Stimulated activated CD4-positive, alpha-beta T cell treated with anti-CD3 and anti-CD28 coated beads, Interleukin-2, amount 100 ng/mL, for 24 hours (primary cell): ENCODE measurements at places on chromosomes 16 and 17.
A peak's percentile ranks its signal among the peaks of the same experiment; 100 is the strongest.

- DNase-seq, result no peak
Measured at GRCh38 chr16:52677501-52677900, 130.6 kb upstream of the TOX3 start.

DNA sequence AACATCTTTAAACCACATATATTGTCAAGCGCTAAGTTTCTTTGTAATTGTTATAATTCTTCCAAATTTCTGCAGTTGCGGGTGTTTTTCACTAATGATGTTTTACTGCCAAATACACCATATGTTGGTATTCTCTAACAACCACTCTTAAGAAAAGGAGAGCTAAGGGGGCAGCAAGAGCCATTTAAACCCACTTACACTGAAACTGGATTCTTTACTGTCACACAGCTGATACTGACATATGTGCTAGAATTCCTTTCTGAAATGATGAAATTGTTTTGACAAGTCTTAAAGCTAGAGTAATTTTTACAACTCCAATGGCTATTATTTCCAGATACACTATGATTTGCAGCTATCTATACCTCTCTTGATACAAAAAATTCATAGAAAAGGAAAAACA lies 483.1 kb downstream of the CDH11 start:
- no peak for DNase-seq

- DNase-seq, result no peak
Measured at GRCh38 chr16:87891764-87892163, 22.5 kb upstream of the SLC7A5 start.

GRCh38 chr17:62017912-62018311 lies 47.2 kb downstream of the MED13 start:
- DNase-seq, result no peak

DNA sequence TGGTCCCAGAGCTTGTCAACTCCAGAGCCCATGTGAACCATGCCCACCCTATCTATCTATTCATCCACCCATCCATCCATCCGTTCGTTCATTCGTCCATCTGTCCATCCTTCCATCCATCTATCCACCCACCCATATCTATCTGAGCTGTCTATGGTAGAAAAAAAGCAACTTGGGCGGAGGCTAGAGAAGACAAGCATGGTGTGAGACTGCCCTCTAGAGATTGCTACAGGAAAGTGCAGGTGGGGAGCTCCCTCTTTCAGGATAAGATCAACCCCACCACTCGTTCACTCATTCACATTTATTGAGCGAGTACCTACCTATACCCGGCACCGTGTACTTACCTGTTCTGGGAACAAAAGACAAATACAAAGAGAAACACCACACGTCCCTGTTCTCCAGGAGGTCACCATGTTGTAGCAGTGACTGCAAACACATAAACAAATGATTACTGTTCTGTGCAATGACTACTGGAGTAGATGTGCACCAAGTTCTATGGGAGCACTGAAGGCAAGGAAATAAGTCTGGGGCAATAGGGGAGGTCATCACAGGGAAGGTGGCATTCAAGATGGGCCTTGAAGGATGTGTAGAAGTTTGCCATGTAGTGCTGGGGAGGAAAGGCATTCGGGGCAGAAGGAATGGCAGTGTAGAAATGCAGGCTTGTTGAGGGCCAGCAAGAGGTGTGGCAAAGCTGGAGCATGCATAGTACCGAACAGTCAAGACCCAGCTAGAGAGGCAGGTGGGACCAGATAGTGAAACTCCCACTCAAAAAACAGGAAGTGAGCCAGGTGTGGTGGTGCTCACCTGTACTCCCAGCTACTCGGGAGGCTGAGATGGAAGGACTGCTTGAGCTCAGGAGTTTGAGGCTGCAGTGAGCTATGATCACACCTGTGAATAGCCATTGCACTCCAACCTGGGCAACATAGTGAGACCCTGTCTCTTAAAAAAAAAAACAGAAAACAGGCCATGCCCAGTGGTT lies 13.4 kb upstream of the ATP5MC1 start:
- DNase-seq, result peak; percentile 54

- DNase-seq, result peak; percentile 64
Measured at GRCh38 chr17:29176558-29177351, 3.4 kb downstream of the MYO18A start.

DNA sequence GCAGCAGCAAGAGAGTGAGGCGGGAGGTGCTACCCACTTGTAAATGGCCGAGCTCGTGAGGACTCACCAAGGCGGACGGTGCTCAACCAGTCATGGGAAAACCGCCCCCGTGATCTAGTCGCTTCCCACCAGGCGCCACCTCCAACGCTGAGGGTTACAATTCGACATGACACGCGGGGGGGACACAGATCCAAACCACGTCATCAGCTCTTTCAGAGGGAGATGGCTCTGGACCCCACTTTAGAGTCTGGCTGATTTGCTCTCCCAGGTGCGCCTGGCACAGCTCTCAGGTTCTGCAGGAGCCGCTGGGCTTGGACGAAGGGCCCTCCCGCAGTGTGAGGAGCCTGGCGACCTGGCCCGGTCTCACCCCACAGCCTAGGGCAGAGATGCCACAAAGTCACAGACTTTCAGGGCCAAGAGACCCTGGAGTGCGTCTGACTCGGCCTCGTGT lies 21.1 kb upstream of the DOC2B start:
- DNase-seq, result no peak

DNA sequence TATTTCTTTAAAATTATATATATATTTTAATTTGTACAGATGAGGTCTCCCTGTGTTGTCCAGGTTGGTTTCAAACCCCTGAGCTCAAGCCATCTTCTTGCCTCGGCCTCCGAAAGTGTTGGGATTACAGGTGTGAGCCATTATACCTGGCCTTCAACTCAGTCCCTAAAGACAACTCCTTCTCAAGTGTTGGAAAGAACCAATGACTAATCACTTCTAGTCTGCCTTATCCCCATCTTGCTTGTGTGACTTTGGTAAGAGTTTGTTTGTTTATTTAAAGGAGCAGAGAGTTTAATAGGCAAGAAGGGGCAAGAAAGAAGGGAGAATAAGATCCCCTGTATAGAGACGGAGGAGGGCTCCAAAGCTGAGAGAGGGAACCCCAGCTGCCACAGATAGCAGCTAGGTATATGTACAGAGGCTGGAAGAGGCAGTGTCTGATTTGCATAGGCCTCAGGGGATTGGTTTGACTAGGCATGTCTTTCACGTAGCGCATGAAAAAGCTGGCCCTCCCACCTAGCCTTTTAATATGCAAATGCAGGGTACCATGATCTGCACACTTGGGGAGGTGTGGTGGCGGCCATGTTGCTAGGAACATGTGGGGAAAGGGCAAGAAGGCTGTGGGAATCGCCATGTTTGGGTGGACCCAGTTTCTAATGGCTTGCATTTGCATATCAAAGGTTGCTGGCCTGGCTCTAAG lies 21.5 kb downstream of the ABCC1 start:
- DNase-seq, result no peak

GRCh38 chr17:4064366-4064765 lies 78.5 kb downstream of the ZZEF1 start:
- no peak for DNase-seq

- no peak for DNase-seq
Measured at GRCh38 chr17:53629188-53629587, 193.5 kb upstream of the KIF2B start.

- DNase-seq, result no peak
Measured at GRCh38 chr16:81756615-81757356, 22.3 kb upstream of the PLCG2 start.

DNA sequence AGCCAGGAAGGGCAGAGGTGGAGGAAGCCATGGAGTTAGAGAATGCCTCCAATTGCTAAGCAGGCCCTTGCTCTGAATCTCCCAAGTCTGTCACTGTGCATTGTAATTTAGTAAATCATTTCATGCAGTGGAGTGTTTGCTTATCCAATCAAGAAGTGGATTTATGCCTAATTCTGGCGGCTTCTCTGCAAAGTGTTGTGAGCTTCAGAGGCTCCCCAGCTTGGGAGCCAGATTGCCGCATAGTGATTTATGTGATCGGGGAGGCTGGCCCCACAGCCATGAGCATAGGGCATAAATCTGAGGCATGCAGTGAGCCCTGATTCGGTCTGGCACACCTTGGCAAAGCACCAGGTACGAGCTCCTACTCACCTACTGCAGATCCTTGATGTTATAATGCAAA lies 520.8 kb downstream of the HS3ST4 start:
- DNase-seq, result no peak

- no peak for DNase-seq
Measured at GRCh38 chr17:38402897-38403296, 25.4 kb upstream of the ARHGAP23 start.

DNA sequence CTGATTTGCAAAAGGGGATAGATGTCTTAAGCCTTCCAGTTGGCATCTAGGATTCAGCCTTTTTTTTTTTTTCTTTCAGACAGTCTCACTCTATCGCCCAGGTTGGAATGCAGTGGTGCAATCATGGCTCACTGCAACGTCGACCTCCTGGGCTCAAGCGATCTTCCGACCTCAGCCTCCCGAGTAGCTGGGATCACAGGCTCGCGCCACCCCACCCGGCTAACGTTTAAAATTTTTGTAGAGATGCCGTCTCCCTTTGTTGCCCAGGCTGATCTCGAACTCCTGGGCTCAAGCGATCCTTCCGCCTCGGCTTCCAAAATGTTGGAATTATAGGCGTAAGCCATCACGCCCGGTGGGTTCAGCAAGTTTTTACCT lies 571 bp upstream of the CCP110 start:
- no peak for DNase-seq

GRCh38 chr16:89586853-89587252 lies 11.3 kb downstream of the CPNE7 start:
- no peak for DNase-seq

DNA sequence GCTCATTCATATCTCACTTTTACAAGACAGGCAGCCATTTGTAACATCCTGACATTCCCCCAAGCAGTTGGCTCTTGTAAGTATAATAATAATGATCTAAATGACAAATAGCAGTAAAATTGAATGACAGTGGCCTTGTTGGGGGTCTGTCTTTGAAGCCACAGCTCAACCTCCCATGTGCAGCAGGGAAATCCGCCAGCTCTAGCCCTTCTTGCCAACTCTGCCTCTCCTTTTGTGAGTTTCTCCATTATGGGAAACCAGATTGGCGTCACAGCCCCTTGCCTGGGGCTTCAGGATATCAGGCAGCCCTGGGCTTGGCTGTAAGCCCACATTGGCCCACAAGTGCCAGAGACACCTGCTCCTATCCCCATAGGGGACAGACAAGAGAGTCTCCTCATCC lies 70.4 kb upstream of the CACNG5 start:
- no peak for DNase-seq

GRCh38 chr17:28746611-28747050 lies 2.8 kb downstream of the TRAF4 start:
- no peak for DNase-seq

GRCh38 chr17:69539781-69540319 lies 125.4 kb downstream of the MAP2K6 start:
- no peak for DNase-seq

DNA sequence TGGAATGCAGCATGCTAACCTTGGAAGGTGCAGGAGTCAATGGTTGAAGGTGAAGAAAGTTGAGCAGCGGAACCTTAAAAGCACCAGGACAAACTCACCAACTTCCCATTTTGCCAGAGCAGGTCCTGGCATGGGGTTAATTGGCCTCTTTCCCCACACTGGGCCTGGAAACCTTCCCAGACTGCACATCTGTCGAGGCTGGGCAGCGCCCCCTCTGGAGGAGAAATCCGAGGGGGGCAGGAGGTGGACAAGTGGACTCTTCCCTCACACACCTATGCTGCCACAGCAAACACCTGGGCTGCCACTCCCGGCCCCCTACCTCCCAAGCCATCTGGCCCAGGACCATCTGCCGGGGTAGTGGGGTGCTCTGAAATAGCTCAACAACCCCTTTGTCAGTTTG lies 232.4 kb downstream of the CBLN1 start:
- DNase-seq, result no peak

DNA sequence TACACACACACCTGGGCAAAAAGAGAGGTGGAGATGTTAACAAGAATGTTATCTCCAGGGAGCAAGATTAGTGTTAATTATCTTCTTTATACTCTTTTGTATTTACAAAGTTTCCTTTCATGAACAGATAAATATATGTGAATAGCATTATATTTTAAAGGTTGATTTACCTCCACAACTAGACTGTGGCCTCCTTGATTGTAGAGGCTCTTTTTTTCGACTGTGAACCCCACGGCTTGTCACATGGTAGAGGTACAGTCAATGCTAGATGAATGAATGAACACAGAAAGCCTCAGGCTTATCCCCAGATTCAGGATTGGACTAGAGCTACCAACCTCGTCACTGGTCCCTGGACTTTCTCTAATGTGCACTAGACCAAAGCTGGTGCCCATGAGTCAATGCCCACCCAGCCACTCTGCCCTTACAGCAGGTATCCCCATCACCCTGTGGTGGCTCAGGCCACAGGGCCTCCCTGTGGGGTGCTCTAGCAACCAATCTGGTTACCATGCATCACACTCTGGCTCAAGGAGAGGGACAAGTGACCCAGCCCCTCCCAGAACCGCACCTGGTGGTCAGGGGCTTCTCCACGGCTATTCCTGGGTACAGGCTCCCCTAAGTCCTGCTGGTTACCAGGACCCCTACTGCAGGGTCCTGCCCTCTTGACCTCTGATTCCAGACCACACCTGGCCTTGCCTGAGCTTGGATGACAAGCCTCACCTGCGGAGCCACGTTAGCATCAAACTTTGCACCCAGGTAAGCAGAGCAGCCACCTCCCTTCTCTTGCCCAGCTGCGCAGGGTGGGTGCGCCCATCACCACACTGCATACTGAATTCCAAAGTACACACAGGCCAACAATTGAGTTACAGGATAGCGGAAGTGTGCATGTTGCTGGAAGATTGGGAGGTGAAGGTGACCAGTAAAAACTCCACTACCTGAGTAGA lies 101.0 kb downstream of the CDYL2 start:
- no peak for DNase-seq

DNA sequence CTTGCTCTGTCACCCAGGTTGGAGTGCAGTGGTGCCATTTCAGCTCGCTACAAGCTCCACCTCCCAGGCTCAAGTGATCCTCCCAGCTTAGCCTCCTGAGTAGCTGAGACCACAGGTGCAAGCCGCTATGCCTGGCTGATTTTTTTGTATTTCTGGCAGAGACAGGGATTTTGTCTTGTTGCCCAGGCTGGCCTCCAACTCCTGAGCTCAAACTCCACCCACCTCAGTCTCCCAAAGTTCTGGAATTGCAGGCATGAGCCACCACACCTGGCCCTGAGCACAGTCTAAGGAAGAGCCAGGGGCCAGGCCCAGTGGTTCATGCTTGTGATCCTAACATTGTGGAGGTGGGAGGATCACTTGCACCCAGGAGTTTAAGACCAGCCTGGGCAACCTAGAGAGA lies 21.8 kb upstream of the BCO1 start:
- no peak for DNase-seq

- no peak for DNase-seq
Measured at GRCh38 chr17:4438162-4438944, 4.6 kb downstream of the SPNS3 start.

GRCh38 chr17:43856141-43856540 lies 9.2 kb downstream of the CD300LG start:
- no peak for DNase-seq

- DNase-seq, result no peak
Measured at GRCh38 chr17:76797241-76797840, 59.4 kb downstream of the MFSD11 start.

- no peak for DNase-seq
Measured at GRCh38 chr17:13843862-13844635, 225.3 kb upstream of the COX10 start.
